ENCODE measurements at places on chromosomes 1 and 21. TPM values are rescaled to one million over a fixed set of nuclear protein-coding genes. Genes with fewer than 3 reads are reported as not detected.

Gene CADM3
- 186 TPM for total RNA-seq

Gene CAPN9
- not detected for total RNA-seq

Gene RHD
- total RNA-seq: not detected

Gene C2CD4D
- not detected for total RNA-seq

Gene PADI2
- total RNA-seq: not detected

Gene NPR1
- total RNA-seq: 17.4 TPM

Gene FCGR3B
- total RNA-seq: not detected

Gene SLC22A15
- 0.50 TPM for total RNA-seq

Gene HRNR
- total RNA-seq: not detected

Gene DENND2C
- total RNA-seq: 3.1 TPM

Gene TARBP1
- total RNA-seq: 12.9 TPM

Gene LRRN2
- total RNA-seq: 0.39 TPM

Gene ATAD3C
- not detected for total RNA-seq

Gene GNG4
- total RNA-seq: 0.34 TPM

Gene ADCY10
- 0.06 TPM for total RNA-seq

Gene OR2G6
- total RNA-seq: not detected

Gene SPRR2E
- not detected for total RNA-seq

Gene PKLR
- not detected for total RNA-seq

Gene SH2D1B
- total RNA-seq: not detected

Gene LCE3D
- not detected for total RNA-seq

Gene MIS18A
- total RNA-seq: 4.5 TPM

Gene IL6R
- 15.4 TPM for total RNA-seq

Gene DENND4B
- total RNA-seq: 15.3 TPM

Gene ADAMTS4
- total RNA-seq: 2.2 TPM

Gene ADORA1
- 11.3 TPM for total RNA-seq

Gene ELK4
- total RNA-seq: 25.6 TPM

Gene VWA1
- total RNA-seq: 14.0 TPM

Gene TRIM17
- total RNA-seq: not detected

Gene ETV3L
- total RNA-seq: not detected

Gene FOXD2
- not detected for total RNA-seq

Gene GREM2
- not detected for total RNA-seq

Gene KHDC4
- total RNA-seq: 24.5 TPM

Gene EXO1
- 0.24 TPM for total RNA-seq

Gene SLC37A1
- total RNA-seq: 1.6 TPM

Gene SELE
- not detected for total RNA-seq

Gene TSTD1
- 14.5 TPM for total RNA-seq

Gene MROH9
- not detected for total RNA-seq

Gene B3GALT5
- not detected for total RNA-seq

Gene IL20
- total RNA-seq: not detected

Gene PFKFB2
- total RNA-seq: 3.4 TPM

Gene MXRA8
- total RNA-seq: 641 TPM

Gene NCF2
- not detected for total RNA-seq

Gene CDC42BPA
- 18.0 TPM for total RNA-seq

Gene SAMD11
- total RNA-seq: 12.5 TPM

Gene ASTN1
- total RNA-seq: 0.15 TPM

Gene ERICH3
- not detected for total RNA-seq

Gene HPCAL4
- total RNA-seq: 0.15 TPM

Gene CCDC18
- total RNA-seq: 7.0 TPM

Gene KCNE1
- 0.05 TPM for total RNA-seq

Gene HAO2
- not detected for total RNA-seq

Gene IGSF8
- total RNA-seq: 11.4 TPM

Gene MAB21L3
- not detected for total RNA-seq

Gene PAX7
- total RNA-seq: not detected

Gene ZNF691
- 5.7 TPM for total RNA-seq

Gene VSIG8
- total RNA-seq: not detected

Data from cardiac ventricle fibroblast (primary cell).